Activated CD4-positive, alpha-beta T cell treated with anti-CD3 and anti-CD28 coated beads for 36 hours (primary cell): ENCODE measurements at places on chromosomes 7 and 10. TPM values are rescaled to one million over a fixed set of nuclear protein-coding genes. Genes with fewer than 3 reads are reported as not detected.

- peak; percentile 20 for DNase-seq
Measured at GRCh38 chr7:112411186-112411795, 39.0 kb upstream of the IFRD1 start.

- no peak for DNase-seq
Measured at GRCh38 chr7:27175626-27176523, 1.8 kb upstream of the HOXA10 start.

DNA sequence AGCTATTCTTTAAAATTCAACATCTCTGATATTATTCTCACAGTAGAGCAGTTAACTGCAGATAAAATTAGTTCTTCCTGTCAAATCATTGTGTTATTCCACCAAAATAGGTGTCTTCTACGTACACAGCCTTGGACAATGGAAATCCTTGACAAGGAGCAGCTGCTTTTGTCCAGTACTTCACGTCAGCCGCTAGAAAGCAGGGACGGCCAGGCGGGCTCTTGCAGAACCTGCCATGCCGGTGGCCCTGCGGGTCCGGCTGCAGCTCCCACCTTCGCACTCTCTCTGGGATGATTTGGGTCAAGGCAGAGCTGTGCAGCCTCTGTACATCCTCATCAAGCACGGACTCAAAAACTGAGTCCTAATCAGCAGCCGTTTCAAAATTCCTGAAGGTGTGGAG, 2.2 kb upstream of the FOXI2 start:
- DNase-seq = no peak

GRCh38 chr10:47253651-47254375, 46.2 kb upstream of the GDF10 start:
- no peak for DNase-seq

GRCh38 chr7:92340016-92340415, 94.2 kb downstream of the ANKIB1 start:
- DNase-seq = no peak

DNA sequence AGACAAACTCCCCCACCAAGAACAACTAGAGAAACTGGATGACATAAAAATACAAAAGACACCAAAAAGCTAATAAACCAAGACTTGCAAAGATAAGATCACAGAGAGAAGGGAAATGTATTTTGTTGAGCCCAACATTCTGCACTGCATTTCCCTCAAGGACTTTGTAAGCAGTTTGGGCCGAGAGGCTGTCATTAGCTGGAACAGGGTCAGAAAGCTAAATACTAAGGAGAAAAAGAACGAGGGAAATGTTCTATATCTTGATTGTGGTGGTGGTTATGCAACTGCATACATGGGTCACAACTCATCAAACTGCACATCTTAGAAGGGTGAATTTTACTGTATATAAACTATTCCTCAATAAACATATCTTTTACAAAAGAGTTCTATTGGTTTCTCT, 315.0 kb downstream of the IPMK start:
- DNase-seq = no peak

DNA sequence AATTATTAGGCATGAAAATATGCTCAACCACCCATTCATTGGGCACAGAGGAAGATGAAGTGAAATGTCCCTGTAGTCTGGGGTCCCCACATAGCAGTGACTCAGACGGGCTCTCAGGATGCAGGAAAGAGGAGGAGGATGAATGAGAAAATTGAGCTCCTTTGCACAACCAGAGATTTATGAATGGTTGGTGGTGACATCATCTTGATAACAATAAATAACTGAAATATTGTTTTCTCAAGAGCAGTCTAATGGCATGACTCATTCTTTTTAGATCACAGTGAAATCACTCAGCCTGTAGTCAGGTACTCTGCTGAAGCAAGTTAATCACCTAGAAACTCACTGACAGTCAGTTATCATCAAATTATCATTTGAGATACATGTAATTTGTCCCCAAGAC, 254.1 kb downstream of the RELN start:
- no peak for DNase-seq

GRCh38 chr10:32205670-32206069, 141.3 kb downstream of the EPC1 start:
- DNase-seq = no peak

DNA sequence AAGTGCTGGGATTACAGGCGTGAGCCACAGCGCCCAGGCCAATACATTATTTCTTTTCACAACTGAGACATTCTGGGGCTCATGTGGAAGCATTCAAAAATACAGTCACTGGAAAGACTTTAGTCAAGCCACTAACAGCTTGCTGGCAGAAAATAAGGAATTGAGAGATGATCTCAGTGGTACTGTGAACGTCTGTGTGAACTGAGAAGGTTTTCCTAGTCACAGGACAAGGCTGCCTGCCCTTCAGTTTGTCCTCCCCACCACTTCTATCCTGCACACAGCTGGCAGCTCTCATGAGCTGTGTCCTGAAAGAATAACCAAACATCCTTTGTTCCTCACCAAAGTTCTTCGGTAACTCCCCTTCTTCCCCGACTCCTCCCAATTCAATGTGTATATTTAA, 31.3 kb upstream of the ITGA8 start:
- DNase-seq = no peak

DNA sequence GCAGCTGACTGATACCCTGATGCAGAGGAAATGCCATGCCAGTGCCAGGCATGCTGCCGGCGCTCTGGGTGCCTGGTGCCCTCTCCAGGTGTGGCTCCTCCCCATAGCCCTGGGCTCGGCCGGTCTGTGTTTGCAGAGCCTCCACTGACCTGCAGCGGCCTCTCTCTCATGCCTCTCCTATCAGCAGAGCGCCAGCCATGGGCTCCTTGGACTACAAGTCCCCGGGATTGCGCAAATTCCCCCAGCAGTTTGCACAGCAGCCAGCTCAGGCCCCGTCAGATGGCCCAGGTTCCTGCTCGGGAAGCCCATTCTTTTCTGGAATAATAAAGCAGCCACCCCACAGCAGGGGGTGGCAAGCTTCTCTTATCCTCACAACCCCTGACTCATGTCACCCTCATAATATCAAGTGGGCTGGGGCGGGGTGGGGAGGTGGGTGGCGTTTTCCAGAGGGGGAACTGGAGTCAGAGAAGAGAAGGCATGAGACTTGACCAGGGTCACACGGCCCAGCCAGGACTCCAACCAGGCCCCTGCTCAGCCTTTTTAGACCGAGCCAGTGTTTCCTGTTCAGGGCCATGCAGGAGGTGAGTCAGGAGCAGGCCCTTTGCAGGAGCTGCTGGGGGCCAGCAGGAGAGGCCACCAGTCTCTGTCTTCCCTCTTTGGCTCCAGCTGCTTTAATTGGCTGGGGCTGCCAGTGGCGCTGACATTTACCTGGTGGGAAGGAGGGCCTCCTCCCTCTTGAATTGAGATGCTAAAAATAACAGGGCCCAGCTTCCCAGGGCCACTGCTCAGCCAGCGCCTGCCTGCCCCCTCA, 58.6 kb downstream of the ZMIZ1 start:
- no peak for DNase-seq

- no peak for DNase-seq
Measured at GRCh38 chr7:101137651-101138212, 10.8 kb downstream of the SERPINE1 start.

DNA sequence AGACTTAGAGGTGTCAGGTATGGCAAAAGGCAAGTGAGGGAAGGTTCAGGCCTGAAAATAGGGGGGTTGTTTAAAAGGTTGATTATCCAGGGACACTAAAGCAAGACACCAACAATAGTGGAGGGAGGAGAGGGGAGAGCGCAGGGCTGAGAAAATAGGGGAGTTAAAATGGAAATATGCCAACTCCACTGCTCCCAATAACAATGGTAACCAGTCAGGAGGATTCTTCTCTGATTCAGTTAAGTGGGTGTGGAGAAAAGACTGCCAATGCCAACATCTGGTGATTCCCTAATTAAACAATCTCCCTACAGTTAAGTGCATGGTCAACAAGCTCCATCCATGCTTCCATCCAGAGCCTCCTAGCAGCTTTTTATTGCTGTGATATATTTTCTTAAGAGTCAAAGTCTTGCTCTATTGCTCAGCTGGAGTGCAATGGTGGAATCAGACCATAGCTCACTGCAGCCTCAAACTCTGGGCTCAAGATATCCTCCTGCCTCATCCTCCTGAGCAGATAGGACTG, 183.3 kb downstream of the JAZF1 start:
- DNase-seq = no peak

GRCh38 chr7:114422507-114423501, 8.2 kb downstream of the FOXP2 start:
- DNase-seq = no peak

STEAP1 gene
- total RNA-seq = 0.32 TPM

PIK3CG gene
- 14.3 TPM for total RNA-seq

ZNF467 gene
- total RNA-seq = 0.23 TPM

ZNF804B gene
- not detected for total RNA-seq

SLC29A3 gene
- total RNA-seq = 2.6 TPM

NUTM2E gene
- 0.11 TPM for total RNA-seq

TLX1 gene
- not detected for total RNA-seq
